ENCODE measurements at places on chromosomes 7 and 10. TPM values are rescaled to one million over a fixed set of nuclear protein-coding genes. Genes with fewer than 3 reads are reported as not detected.

CHAT gene
- not detected for total RNA-seq

- DNase-seq, result no peak
Observed at GRCh38 chr10:28575852-28576251, 42.9 kb downstream of the WAC start.

DNA sequence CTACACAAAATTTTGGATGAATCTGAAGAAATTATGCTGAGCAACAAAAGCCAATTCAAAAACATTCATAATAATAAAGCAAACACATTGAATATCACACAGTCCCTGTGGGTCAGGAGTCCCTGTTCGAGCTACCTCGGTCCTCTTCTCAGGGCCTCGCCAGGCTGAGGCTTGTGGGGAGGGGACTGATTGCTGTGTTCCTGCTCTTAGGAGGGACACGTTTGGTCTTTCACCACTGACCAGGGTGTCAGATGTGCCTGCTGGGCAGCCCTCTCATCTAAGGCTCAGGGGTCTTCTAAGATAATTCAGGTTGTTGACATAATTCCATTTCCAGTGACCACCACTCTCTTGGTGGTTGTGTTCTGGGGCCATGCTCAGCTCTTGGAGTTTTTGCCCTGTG, 233.8 kb upstream of the PPP2R2D start:
- DNase-seq, result no peak

- no peak for DNase-seq
Observed at GRCh38 chr10:108597657-108598319, 1325.5 kb downstream of the XPNPEP1 start.

DNA sequence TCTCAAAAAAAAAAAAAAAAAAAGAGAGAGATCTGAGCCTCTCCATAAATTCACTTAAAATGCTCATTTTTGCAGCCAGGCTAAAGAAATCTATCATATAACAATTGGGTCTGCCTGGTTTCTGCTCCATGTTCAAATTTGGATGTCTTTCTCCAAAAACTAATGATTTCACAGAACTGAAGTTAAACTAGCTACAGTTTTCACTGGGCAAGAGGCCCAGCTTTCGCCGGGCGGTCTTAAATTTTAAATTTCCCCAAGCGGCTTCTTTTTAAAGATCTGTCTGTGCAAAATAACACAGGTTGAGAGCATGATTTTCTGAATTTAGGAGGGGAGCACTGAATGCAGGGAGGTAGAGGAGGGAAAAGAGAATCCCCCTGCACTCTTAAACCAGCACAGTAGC, 603.4 kb downstream of the KCNMA1 start:
- DNase-seq, result no peak

KBTBD2 gene
- 92.5 TPM for total RNA-seq

DNA sequence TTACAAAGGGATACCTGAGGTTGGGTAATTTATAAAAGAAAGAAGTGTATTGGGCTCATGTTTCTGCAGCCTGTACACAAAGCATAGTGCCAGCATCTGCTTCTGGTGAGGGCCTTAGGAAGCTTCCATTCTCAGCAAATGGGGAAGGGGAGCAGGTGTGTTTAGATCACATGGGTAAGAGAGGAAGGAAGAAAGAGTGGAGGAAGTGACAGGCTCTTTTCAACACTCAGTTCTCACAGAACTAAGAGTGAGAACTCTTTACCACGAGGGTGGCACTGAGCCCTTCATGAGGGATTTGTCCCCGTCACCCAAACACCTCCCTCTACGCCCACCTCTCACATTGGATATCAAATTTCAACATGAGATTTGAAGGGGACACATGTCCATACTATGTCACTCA, 506 bp upstream of the FAM170B start:
- no peak for DNase-seq

- no peak for DNase-seq
Observed at GRCh38 chr10:43703286-43703685, 54.6 kb upstream of the ZNF32 start.

- no peak for DNase-seq
Observed at GRCh38 chr10:46301721-46302479, 15.1 kb downstream of the ANTXRL start.

DNA sequence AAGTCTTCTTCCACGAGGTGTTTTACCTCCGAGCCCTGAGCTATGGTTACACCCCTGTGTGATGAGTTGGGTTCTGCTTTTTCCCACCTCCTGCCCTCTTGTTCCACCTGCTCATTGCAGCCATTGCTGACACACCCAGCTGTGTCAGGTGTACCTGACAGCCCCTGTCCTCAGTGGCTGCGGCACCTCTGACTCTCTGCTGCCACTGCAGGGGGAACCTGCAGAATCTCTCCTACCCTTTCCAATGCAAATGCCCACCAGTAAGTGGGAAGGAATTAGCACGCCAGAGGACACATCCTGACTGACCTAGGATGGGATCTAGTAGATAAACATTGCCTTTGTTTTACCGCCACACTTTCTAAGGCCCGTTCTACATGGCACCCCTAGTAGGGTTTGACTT, 600.9 kb upstream of the MKI67 start:
- no peak for DNase-seq

REEP3 gene
- total RNA-seq, result 22.8 TPM

SPAM1 gene
- total RNA-seq, result not detected

- DNase-seq, result no peak
Observed at GRCh38 chr10:87775766-87776165, 42.3 kb downstream of the ATAD1 start.

- no peak for DNase-seq
Observed at GRCh38 chr7:1720326-1720725, 50.2 kb downstream of the ELFN1 start.

DNA sequence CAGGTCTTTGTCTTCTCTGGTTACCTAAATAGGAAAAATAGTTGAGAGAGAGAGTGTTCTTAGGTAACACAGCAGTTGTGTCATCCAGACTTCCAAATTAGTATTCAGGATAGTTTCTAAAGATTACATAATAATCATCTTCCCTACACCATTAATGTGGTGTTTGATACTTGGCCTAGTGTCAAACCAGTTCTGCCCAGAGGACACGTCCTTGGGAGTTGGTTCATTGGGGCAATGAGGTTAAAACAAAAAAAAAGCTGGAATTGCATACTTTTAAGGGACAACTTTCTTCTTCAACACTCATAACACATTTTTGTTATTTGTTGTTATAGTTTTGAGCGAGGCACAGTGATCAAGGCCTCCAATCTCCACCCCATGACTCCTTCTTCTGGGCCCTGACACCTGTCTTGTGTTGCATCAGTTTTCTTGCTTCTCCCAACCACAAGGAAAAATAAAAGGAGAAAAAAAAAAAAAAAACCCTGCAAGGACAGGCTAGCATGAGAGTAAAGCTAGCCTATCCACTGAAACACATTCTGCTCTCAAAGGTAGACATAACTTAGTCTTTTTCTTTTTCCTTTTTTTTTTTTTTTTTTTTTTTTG, 28.8 kb downstream of the STN1 start:
- DNase-seq, result no peak

DDC gene
- 1.3 TPM for total RNA-seq

DGKI gene
- total RNA-seq, result 0.07 TPM

GRCh38 chr10:103541616-103542015, 48.1 kb downstream of the NEURL1 start:
- DNase-seq, result no peak

DNA sequence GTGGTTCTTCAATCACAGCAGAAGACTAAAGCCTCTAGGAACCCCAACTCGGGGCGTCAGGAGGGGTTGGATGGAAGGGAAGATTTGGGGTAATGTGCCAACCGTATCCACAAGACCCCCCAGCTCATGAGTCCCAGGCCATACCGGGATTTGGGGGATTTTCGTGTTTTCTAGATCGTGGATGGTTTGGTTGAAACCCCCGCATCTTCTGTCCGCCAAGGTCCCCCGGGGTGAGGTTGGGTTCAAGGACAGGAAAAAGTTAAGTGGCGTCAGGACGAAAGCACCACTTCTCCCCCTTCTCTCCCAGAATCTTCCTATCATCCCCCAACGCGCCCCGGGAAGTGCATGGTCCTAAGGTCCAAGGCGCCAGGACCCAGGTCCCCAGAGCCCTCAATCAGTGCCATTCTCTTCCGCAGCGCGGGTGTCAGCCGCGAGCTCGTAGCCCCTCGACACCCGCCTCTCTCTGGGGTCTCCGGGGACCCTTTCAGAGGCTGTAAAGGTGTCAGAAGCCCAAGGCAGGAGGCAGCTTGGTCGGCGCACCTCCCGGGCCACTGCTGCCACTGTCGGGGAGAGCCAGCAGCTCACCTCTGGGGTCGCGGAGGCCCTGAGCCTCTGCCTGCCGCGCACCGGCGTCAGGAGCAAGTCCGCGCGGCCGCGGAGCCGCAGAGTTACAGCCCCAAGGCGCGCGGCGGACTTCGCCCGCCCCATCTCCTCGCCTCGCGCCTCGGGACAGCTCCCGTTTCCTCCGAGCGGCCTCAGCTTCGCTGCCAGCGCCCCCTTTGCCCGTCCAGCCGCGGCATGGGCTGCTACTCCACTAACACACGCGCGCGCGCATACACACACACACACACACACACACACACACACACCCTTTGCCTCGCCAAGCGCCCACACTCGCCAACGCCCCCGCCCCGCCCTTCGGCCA, 1.5 kb downstream of the MKX start:
- DNase-seq, result no peak

DNA sequence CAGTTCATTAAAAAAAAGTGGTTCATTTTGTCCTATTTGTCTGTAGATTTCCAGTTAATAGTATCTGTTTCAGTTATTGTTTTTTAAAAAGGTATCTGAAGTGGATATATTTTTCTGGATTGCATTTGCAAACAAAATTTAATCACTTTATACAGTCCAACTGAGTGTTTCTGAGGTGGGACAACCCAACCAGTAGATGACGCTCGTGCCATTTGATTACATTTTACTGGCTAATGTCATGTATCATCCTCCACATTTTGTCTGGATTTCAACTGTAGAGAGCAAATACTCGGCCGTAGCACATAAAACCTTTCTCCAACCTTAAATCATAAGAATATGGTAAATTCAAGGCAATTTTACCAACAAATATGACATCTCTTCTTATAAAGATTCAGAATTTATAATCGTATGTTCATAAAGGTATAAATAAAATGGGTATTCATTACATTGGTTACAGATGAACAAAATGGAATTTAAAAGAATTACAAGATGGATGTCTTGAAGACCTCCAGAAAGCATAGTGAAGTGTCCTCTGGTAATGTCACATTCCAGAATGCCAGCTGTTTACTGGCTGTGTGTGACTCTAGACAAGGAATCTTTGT, 789.0 kb downstream of the PHTF2 start:
- DNase-seq, result no peak

GRCh38 chr7:140641524-140642195, 1.0 kb upstream of the DENND2A start:
- DNase-seq, result no peak

PLAC9 gene
- 6.3 TPM for total RNA-seq

ADCY1 gene
- total RNA-seq, result 3.5 TPM

DNA sequence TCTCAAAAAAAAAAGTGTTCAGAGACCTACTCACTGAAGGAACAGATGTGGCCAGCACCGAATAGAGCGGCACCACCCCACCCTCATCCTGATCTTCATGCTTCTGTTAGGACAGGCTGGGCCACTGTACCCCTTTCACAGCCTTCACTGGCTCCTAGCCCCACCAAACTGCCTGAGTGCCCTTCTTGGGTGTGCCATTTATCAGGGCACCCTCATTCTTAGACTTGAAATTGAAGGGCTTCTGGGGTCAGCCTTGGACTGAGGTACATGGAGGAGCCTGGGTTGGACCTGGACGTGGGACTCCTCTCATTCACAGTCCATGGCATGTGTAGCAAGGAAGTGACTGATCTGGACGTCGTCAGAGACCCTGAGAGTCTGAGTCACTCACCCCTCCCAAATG, 190.3 kb downstream of the COBL start:
- no peak for DNase-seq

DNA sequence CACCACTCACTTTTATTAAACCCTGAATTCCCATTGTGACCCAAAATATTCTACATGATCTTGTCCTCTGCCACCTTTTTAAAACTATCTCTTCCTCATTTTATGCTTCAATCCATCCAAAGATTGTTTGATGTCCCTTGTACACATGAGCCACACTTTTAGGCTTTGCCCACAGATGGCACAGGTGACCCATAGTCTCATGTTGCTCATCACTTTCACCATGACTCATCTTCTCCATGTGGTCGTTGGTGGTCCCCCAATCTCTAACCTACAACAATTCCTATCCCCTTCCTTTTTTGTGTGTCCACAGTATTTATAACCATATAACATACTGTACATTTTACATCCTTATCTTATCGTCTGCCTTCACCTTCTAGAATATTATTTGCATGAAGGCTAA, 271.5 kb upstream of the ZWINT start:
- no peak for DNase-seq

DNA sequence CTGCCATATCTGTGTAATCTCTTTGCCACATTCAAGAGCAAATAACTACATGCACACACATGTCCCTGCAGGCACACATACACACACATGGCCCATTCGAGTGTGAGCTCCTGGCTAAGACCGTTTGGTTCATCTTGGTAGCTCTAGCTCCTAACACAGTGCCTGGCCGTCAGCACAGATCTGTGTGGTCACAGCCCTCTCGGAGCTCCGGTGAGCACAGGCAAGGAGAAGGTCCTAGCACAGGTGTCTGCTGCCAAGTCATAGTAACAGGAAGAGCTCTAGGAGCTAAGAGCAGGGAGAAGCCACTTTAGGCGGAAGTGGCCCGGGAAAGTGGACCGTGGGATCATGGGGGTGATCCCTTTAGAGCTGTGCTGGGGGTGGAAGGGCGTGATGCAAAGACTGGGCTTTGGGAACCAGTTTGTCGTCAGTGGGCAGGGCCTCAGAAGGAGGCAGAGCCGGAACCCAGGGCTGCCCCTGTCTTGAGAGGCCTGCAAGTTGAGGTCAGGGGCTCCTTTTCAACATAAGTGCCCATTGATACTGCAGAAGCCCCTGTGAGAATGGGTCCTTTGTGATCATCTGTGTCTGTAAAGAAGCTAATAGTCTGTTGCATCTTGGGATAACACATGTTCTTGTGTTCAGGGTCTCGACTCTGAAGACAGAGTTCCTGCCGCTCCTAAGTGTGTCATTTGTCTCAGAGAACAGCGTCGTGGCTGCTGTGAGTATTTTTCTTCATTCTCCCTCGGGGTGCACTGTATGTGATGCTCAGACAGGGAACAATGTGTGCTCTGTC, 16.6 kb upstream of the ARPC1B start:
- DNase-seq, result no peak

DNA sequence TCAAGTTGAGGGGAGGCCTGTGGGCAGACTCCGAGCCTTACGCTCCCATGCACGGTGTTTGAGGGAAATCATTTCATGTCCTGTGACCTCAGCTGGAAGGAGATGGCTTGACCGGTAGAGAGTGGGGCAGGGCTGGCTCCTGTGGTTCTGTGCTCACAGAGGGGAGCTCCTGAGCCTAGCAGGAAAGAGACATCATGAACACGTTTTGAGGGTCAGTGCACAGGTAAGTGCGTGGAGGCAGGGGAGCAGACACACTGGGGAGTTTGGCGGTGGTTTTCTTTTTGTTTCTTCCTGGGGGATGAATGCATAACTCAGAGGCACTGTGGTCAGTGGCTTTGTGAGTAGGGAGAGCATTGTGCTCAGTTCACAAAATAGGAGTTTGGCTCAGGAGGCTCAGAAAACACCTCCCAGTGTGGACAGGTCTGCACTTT, 22.5 kb downstream of the ADCY1 start:
- DNase-seq, result no peak
